ENCODE measurements at places on chromosomes 2 and 18.

GRCh38 chr18:62438018-62438329, 84.9 kb upstream of the ZCCHC2 start:
- peaks cover 22% of the 10 kb centered on the region for H3K4me1 ChIP-seq
- H3K4me3 ChIP-seq: no peak overlapping the region
- H3K27me3 ChIP-seq: no peaks in the 10 kb centered on the region
- H3K36me3 ChIP-seq: no peaks in the 10 kb centered on the region

GRCh38 chr2:100036793-100037192, 105.6 kb downstream of the AFF3 start:
- no peak overlapping the region for H3K27ac ChIP-seq
- no peaks in the 10 kb centered on the region for H3K36me3 ChIP-seq
- DNase-seq: no peak
- H3K27me3 ChIP-seq: peaks cover 3% of the 10 kb centered on the region
- H3K4me3 ChIP-seq: no peak overlapping the region
- no peaks in the 10 kb centered on the region for H3K4me1 ChIP-seq

- no peak overlapping the region for H3K4me3 ChIP-seq
- H3K4me1 ChIP-seq: no peaks in the 10 kb centered on the region
- peaks cover 12% of the 10 kb centered on the region for H3K36me3 ChIP-seq
- H3K27me3 ChIP-seq: no peaks in the 10 kb centered on the region
- DNase-seq: no peak
- H3K27ac ChIP-seq: no peak overlapping the region
Observed at GRCh38 chr2:85053802-85054201, 79.4 kb upstream of the TCF7L1 start.

DNA sequence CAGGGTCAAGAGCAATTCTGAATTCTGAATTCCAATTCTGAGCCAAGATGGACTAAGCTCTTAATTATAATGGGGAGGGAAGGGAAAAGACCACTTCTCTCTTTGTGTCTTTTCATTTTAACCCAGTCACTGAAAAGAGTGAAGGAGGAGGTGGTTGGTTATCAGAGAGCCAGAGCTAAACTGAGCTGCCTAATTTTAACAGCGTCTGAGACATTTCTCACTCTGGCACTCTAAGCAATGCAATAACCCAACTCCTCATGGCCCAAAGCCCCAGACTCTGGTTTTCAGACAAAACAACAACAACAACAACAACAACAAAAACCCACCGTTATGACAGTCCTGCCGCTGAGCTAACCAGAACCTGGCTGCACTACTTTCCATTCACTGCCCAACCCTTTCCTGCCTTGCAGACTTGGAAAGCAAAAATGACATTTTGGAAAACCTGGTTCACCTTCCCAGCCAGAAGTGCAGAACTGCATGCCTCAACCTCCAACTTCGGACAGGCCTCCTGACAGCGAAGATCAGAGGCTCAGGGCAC, 1.0 kb downstream of the CHST10 start:
- peaks cover 5% of the 10 kb centered on the region for H3K4me1 ChIP-seq
- peak overlapping the region; percentile 87 for H3K4me3 ChIP-seq
- no peaks in the 10 kb centered on the region for H3K27me3 ChIP-seq
- DNase-seq: no peak

- no peaks in the 10 kb centered on the region for H3K27me3 ChIP-seq
- H3K4me1 ChIP-seq: no peaks in the 10 kb centered on the region
- no peak overlapping the region for H3K4me3 ChIP-seq
- DNase-seq: no peak
- H3K27ac ChIP-seq: no peak overlapping the region
- no peaks in the 10 kb centered on the region for H3K36me3 ChIP-seq
Observed at GRCh38 chr2:99711144-99711543, 221.3 kb upstream of the REV1 start.

DNA sequence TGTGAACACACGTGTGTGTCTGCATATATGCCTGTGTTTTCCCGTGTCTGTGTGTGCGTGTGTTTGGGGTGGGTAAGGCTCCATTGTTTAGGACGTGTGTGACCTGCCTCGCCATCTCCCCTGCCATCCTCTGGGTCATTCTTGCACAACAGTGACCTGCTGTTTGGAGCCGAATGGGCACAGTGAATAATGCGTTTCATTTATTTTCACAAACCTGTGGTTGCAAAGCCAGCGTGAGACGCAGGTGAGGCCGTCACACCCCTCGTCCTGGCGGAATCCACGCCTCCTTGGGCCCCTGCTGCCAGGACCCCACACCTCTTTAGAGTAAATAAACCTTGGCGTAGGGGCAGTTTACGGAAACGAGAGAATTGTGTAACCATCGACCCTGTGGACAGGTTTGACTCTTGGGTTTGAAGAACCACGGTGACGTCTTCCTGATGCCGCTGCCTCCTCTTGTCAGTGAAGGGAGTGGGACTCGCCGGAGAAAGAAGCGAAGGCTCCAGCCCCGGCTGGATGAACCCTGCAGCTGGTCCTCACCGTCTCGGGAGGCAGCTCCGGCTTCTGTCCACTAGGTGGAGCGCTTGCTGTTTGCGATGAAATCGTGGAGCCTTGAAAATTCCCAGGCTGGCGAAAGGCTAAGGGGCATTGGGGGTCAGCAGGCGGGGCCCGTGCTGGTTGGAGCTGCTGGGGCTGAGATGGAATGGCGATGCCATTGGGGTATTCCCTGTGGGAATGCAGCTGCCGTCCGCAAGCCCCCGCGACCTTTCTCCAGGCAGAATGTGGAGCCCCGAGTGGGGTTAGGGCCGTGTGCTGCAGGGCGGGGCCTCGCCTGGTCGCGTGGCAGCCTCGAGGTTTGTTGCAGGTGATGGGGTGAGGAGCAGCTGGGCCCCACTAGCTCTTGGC, 81.1 kb downstream of the RTP5 start:
- no peaks in the 10 kb centered on the region for H3K36me3 ChIP-seq
- H3K4me1 ChIP-seq: no peaks in the 10 kb centered on the region
- no peak overlapping the region for H3K4me3 ChIP-seq
- H3K27me3 ChIP-seq: no peaks in the 10 kb centered on the region
- DNase-seq: peak; percentile 49
- H3K27ac ChIP-seq: no peak overlapping the region

GRCh38 chr2:205709319-205709718, 27.0 kb downstream of the NRP2 start:
- no peaks in the 10 kb centered on the region for H3K27me3 ChIP-seq
- H3K4me3 ChIP-seq: no peak overlapping the region
- peaks cover 2% of the 10 kb centered on the region for H3K36me3 ChIP-seq
- peak overlapping the region; percentile 82 for H3K27ac ChIP-seq
- DNase-seq: no peak

- DNase-seq: no peak
- H3K36me3 ChIP-seq: no peaks in the 10 kb centered on the region
Observed at GRCh38 chr2:7363906-7364305, 446.7 kb downstream of the RNF144A start.

DNA sequence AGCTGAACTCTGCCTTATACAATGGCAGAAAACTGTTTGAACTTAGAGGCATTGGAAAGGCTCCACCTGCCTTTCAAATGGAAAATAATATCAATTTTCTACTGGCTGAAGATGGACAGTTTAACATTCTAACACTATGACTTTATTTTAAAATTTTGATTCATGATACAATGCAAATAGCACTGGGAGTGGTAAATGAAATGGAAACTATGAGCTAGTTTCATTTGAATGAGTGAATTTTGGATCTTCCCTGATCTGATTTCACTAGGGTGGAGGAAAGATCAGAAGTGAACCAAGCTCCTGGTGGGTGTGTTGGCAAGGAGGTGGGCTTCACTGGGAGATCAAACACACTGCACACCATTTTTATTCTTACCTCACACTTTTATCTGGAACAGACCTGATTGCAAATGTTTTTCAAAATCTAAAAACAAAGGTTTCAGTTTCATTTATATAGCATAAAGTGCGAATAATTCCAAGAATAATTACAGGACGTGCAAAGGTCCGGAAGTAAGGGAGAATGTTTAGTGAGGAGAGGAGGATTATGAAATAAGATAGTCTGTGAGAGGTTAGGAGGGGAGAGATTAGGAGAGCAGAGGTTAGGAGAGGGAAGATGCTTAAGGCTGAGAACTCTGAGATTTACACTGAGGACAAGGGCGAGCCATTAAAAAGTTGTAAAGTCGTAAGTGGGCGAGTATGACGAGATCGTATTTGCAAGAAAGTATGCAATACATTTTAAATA, 18.6 kb upstream of the MBP start:
- H3K27me3 ChIP-seq: no peaks in the 10 kb centered on the region
- no peak for DNase-seq
- H3K36me3 ChIP-seq: no peaks in the 10 kb centered on the region
- no peak overlapping the region for H3K4me3 ChIP-seq
- H3K4me1 ChIP-seq: peaks cover 5% of the 10 kb centered on the region
- H3K27ac ChIP-seq: no peak overlapping the region

GRCh38 chr18:80188643-80189530, 58.4 kb downstream of the PARD6G start:
- no peaks in the 10 kb centered on the region for H3K27me3 ChIP-seq
- no peaks in the 10 kb centered on the region for H3K36me3 ChIP-seq
- H3K4me3 ChIP-seq: no peak overlapping the region
- no peaks in the 10 kb centered on the region for H3K4me1 ChIP-seq

DNA sequence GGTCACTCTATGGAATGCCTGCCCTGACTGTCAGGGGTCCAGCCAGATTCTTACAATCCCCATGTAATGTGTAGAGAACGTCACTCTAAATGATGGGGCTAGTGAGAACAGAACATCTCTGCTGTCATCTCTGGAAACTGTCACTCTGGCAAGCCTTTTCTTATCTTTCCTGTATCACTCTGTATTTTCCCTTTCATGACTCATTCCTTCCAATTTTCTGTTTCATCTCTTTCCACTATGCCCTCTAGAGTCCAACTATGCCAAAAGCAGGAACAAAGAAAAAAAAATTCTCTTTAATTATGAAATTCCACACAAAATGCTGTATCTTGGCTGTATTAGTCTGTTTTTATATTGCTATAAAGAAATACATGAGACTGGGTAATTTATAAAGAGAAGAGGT, 608.8 kb downstream of the ADCYAP1 start:
- no peak overlapping the region for H3K4me3 ChIP-seq
- H3K36me3 ChIP-seq: no peaks in the 10 kb centered on the region
- H3K27ac ChIP-seq: no peak overlapping the region

- H3K36me3 ChIP-seq: no peaks in the 10 kb centered on the region
- no peak overlapping the region for H3K4me3 ChIP-seq
- H3K27me3 ChIP-seq: no peaks in the 10 kb centered on the region
- H3K27ac ChIP-seq: no peak overlapping the region
- DNase-seq: no peak
Observed at GRCh38 chr18:23359421-23359820, 93.7 kb upstream of the RIOK3 start.

GRCh38 chr2:206480161-206480560, 36.8 kb downstream of the ADAM23 start:
- no peak overlapping the region for H3K27ac ChIP-seq
- DNase-seq: no peak
- no peak overlapping the region for H3K4me3 ChIP-seq
- H3K36me3 ChIP-seq: no peaks in the 10 kb centered on the region

GRCh38 chr2:39468579-39469451, 31.7 kb upstream of the MAP4K3 start:
- peaks cover 37% of the 10 kb centered on the region for H3K4me1 ChIP-seq
- no peak overlapping the region for H3K4me3 ChIP-seq
- H3K36me3 ChIP-seq: no peaks in the 10 kb centered on the region
- no peaks in the 10 kb centered on the region for H3K27me3 ChIP-seq
- DNase-seq: peak; percentile 32

GRCh38 chr2:140892911-140893637, 1237.7 kb downstream of the LRP1B start:
- H3K4me1 ChIP-seq: no peaks in the 10 kb centered on the region
- DNase-seq: no peak
- no peaks in the 10 kb centered on the region for H3K36me3 ChIP-seq
- no peak overlapping the region for H3K27ac ChIP-seq
- no peak overlapping the region for H3K4me3 ChIP-seq

DNA sequence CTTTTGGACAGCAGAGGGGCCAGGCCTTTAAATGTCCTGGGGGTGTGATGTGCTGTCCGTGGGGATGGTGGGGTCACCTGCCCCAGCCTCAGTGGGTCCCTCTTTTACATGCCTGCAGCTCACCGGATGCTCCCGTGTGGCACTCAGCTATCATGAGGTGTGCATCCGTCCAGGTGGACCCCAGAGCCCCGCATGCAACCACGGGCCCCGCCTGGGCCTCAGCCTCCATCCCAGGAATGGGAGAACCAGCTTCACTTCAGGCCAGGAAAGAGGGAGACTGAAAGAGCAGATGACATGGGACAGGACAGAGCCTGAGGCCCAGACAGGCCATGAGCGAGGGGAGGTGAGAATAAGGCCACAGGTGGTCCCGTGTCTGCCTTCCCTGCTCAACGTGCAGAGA, 37.5 kb downstream of the RAMP1 start:
- no peaks in the 10 kb centered on the region for H3K36me3 ChIP-seq
- no peak overlapping the region for H3K4me3 ChIP-seq
- peaks cover 6% of the 10 kb centered on the region for H3K4me1 ChIP-seq
- no peak overlapping the region for H3K27ac ChIP-seq
- no peak for DNase-seq
- no peaks in the 10 kb centered on the region for H3K27me3 ChIP-seq
